ENCODE measurements at places on chromosomes 3 and 15.

GRCh38 chr3:59304296-59304695, 254.5 kb upstream of the CFAP20DC start:
- no peak for DNase-seq

DNA sequence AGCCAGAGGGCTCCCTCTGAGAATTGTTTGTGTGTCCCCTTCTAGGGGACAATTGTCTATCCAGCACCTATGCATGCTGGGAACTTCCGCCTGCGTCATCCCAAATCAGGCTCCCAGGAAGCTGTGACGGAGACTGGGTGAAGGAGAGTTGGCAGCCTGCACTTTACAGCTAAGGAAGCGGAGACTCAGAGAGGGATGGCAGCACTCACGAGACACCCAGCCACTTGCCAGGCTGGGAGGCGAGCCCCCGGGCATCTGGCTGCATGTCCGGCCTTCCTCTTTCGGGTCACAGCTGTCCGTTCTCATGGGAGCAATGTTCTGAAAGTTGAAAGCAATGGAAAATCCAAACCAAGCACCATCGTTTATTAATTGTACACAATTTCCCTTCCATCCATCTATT, 45.5 kb upstream of the SLC6A11 start:
- DNase-seq: no peak

DNA sequence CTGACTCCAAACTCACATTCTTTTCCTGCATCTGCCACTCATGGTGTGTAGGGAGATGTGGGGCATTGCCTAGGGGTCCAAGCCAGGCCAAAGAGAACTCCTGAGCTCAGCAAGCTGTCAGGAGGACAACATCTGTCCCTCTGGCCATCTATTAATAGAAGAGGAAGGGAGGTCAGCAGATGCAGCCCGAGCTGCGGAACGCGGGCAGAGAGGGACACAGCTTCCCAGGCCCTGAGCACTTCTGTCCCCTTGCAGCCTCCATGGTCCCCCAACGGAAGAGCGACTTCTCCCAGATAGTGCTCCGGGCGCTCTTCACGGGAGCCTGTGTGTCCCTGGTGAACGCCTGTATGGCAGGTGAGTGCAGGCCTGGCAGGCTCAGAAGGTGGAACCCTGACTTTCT, 37.3 kb upstream of the PDE8A start:
- DNase-seq: no peak

DNA sequence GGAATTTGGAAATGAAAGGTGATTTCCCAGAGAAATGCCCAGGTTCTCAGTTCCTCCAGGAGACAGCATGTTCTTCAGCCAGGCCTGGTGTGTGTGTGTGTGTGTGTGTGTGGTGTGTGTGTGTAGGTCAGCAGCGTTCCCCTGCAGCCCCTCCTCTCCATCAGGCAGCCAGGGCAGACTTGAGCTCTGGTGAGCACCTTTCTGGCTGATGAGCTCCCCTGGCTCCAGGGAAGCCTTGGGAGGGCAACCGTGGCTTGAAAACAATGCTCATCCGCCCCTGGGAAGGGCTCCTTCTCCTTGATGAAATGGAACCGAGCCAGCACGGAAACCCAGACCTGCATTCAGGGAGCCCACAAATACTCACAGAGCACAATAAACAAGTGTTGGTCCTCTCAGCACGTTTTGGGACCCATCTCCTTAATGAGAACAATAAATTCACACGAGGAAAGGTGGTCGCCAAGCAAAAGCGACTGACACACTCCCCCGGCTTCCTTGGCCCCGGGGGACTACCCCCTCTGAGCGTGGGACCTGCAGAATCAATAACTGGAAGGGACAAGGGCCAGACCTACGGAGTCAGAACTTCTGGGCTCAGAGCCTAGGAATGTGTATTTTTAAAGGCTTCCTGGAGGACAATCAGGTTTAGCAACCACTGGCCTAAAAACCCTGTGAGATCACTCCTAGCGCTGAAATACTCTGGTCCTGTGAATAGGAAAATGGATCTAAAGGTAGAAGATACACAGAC, 38.6 kb upstream of the HES1 start:
- no peak for DNase-seq

- no peak for DNase-seq
Observed at GRCh38 chr15:98501632-98502031, 146.7 kb upstream of the IGF1R start.

DNA sequence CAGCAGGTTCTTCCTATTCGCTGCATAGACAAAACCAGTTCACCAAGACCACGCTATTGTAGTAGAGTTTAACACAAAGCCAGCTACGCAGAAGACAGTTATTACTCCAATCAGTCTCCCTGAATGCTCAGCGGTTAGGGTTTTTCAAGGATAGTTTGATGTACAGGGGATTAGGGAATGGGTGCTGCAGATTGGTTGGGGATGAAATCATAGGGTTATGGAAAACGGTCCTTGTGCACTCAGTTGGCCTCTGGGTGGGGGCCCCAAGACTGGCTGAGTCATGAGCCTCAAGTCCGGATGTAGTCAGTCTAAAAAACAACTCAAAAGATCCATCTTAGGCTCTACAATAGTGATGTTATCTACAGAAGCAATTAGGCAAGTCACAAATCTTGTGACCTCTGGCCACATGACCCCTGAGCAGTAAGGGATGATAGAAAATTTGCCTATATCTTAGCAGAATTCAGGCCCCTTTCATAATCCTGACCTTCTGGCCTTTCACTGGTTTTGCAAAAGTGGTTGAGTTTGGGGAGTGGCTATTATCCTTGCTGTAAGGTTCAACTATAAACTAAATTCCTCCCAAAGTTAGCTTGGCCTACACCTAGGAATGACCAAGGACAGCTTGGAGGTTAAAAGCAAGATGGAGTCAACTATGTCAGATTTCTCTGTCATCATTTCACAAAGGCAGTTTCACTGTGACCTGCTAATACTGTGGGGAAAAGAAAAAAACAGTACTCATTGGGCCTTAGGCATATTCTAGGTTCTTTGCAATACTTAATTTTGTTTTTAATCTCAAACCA, 57.7 kb downstream of the LIPC start:
- DNase-seq: peak; percentile 87

GRCh38 chr15:73328149-73328820, 40.5 kb downstream of the HCN4 start:
- DNase-seq: no peak

DNA sequence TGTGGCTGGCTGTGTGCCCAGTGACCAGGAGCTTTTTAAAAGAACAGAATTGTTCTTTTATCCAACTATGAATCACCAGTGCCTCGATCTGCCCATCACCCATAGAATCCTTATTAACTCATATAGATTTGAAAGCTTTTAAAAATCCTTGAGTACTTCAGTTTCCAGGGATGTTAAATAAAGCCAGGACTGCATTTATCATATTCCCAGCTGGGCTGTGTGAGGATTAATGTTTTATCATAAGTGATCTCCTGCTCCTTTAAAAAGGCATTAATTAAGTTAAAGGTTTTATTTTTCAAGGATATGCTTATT, 234.0 kb downstream of the MYRIP start:
- no peak for DNase-seq

DNA sequence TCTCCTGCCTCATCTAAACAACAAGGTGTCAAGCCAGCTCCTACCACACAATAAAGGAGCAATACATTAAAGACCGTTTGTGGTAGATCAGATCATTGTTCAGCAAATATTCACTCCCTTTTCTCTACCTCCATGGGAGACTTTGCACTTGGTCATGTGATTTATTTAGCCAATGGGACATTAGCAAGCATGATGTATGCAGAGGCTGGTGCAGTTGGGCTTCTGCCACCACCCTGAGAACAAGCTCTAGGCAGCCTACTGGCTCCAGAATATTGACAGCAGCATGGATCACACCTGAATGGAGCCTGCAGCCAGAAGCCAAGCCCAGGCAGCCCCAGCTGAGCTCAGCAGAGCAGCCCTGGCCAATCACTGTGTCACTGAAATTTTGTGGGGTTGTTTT, 99.4 kb upstream of the UBE2E2 start:
- no peak for DNase-seq

- DNase-seq: peak; percentile 6
Observed at GRCh38 chr3:115085197-115085865, 61.8 kb downstream of the ZBTB20 start.

DNA sequence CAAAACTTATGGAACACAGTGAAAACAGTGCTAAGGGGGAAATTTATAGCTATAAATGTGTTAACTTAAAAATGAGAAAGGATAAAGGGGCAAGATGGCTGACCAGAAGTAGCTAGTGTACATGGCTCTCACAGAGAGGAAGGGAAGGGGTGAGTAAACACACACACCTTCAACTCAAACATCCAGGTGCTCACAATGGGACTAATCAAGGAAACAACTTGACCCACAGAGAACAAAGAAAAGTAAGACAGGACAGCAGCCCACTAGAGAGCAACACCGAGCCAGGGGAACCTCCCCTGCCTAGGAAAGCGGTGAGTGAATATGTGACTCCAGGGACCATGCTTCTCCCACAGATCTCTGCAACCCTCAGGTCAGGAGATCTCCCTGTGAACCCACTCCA, 85.0 kb upstream of the UBP1 start:
- DNase-seq: no peak

GRCh38 chr15:54605043-54605442, 591.7 kb downstream of the RSL24D1 start:
- DNase-seq: no peak

DNA sequence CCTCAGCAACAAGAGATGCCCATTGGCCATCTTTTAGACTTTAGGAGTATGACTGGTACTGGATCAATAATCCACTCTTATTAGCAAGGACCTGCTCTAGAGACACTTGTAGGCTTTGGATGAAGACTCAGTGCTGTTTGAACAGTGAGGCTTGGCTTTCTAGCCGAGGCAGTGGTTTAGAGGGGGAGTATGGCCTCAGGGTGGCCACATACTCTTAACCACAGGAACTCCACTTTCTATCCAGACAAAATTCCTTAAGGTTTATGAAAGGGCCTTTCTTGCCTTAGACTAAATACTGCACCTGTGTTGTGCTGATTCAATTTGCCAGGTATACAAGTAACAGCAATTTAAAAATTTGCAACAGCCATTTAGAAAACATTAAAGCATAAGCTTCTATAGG, 1046.3 kb downstream of the DIPK2A start:
- DNase-seq: no peak

GRCh38 chr3:127458696-127459604, 131.6 kb downstream of the TPRA1 start:
- DNase-seq: peak; percentile 40

GRCh38 chr15:77646104-77646694, 13.5 kb upstream of the LINGO1 start:
- DNase-seq: no peak

DNA sequence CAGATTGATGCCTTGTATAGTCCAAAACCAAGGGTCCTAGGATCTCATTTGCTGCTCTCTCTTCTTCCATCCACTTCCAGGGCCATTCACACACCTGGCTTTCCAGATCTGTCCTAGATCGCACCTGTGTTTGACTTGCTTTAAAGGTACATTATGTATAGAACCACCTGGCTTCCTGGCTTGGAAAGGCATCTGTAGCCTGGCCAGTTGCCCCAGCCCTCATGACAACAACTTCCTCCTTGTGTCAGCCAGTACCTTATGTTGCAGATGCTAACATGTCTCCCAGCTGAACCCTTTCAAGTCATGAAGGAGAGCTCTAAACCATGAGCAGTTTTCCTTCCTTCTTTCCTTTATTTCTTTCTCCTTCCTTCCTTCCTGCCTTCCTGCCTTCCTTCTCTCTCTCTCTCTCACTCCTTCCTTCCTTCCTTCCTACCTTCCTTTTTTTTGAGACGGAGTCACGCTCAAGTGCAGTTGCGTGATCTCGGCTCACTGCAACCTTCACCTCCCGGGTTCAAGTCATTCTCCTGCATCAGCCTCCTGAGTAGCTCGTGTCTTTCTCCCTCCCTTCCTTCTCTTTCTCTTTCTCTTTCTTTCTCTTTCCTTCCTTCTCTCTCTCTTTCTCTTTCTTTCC, 2.5 kb upstream of the HTR3C start:
- DNase-seq: peak; percentile 8

DNA sequence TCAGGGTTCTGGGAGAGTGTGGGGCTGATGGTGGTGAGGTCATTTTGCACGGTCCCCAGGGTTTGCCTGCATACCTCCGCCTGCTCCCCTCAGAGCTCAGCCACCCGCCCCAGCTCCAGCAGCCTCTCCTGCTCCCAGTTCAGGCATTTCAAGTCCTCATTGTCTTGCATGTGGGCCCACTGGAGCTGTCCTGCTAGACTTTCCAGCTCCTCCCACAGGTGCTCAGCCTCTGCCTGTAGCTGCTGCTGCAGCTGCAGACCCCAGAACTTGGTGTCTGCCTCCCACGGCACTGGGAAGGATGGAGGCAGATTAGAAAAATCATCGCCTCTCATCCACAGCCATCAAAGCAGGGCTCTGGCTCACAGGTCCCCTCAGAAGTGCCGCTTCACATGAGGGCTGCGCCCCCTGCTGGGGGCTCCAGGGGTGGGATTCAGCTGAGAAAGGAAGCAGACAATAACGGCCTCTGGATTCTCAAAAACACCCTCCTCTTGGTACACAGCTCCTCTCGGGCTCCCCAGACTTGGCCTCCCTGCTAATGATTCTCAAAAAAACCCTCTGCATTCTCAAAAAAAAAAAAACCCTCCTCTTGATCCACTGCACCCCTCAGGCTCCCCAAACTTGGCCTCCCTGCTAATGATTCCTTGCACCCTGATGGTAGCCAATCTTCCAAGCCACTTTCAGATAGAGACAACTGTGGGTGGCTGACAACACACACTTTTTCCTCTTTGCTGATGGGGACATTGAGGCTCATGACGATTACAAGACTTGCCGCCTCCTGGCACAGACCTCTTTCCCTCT, 89.3 kb upstream of the C2CD4B start:
- peak; percentile 76 for DNase-seq

DNA sequence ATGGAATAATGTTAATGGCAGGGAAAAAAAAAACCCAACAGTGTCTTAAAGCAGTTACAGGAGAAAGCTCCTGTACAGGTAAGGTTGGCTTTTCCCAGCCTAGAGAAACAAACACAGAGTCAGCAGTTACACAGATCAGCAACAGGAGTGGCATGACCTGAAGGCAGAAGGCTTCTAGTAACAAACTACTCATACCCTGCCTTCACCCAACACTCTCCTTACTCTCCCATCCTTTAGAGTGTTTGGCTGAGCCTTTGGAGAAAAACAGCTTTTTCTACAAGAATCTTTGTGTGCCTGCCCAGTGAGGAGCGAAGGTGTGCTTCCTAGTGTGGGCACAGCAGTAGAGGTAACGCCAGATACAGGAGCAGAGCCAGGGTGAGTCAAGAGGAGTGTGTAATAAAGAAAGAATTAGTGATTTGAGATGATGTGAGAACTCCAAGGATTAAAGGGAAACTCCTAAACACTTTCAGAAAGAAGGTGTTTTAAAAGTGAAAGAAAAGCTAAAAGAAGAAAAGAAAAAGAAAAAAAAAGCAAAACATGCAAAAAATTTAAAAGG, 152.7 kb downstream of the POLR2M start:
- DNase-seq: no peak

GRCh38 chr3:151174351-151174750, 28.7 kb downstream of the GPR171 start:
- no peak for DNase-seq

- peak; percentile 4 for DNase-seq
Observed at GRCh38 chr3:94928921-94929320, 866.1 kb downstream of the NSUN3 start.

DNA sequence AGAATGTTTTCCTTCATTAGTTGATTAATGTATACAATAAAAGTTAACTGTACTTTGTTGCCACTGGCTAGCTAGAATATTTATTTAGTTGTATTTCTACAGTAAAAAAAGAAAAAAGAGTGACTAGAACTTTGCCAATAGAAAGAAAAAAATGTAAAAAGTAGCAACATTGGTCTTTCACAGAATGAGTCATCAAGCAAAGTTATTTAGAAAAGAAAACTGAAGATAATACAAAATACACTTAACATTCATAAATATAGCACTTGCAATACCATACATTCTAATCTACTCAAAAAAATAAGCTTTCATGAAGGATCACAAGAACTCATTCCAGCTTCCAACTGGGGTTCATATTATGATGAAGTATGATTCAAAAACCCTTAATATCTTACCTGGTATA, 83.4 kb downstream of the AQR start:
- no peak for DNase-seq
